ENCODE measurements at places on chromosomes 5 and 9.

GRCh38 chr5:111131356-111131755, 39.2 kb downstream of the WDR36 start:
- DNase-seq: no peak

GRCh38 chr9:34376596-34377403, at the start of gene MYORG:
Gene MYORG, minus strand, starts transcription at chr9:34376898. Its CDS starts 3,955 bp downstream, at chr9:34372943.
- peak; percentile 87 for DNase-seq

- no peak for DNase-seq
Measured at GRCh38 chr9:5041390-5042115, 56.5 kb downstream of the JAK2 start.

GRCh38 chr9:95815133-95815532, 60.4 kb upstream of the ERCC6L2 start:
- DNase-seq: no peak

Data from GM23248 (cell line).